Activated CD8-positive, alpha-beta memory T cell treated with anti-CD3 and anti-CD28 coated beads for 4 hours (primary cell): ENCODE measurements at places on chromosomes 6 and 20.

DNA sequence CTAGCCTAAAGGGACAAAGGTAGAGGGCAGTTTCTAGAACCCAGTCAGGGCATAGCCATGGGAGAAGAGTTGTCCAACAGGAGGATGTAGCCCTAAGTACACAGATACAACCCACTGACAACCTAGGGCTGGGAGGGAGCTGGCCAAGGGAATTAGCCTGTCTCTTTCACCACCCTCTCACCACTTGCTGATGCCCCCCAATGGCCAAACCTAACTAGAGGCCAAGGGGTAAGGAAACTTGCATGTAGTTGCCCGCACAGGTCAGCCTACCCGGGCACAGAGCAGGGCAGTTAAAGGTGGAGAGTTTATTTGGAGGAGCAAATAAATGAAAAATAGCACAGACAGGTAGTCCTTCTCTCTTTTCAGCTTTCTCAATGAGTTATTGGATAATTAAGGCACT lies 143.3 kb downstream of the LRFN2 start:
- no peak for DNase-seq

GRCh38 chr6:81700414-81700813 lies 52.1 kb downstream of the TENT5A start:
- DNase-seq, result no peak

DNA sequence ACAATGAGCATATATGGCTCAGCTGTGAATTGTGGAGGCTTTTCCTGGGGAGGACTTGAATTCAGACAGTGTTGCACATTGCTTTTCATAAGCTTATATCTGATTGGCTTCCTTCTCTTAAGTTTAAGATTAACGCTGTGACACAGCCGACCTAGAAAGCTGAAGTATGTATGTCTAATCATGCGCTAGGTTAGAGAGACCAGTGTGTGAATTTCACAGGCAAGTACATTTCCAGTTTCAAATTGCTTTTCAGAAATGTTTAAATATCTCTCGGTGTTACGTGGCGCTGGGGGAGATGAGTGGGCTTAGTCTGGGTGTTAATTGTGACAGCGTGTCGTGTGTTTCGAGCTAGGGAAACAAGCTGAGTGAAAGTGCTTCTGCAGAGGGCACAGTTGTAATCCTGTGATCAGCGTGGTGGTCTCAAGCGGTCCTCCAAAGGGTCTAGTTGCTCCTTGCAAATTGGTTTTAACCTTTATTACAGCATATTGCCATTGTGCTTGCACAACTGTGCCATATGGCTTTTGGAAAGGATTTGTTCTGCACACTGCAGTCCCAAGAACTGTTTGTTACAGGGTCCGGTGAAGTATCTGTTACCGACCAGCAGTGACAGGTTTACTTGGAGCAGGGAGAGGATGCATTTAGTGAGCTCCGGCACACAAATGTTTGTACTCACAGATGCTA lies 166.6 kb downstream of the SASH1 start:
- no peak for DNase-seq

- DNase-seq, result no peak
Measured at GRCh38 chr6:72948153-72948552, 277.1 kb downstream of the KHDC1L start.

GRCh38 chr6:47789553-47789952 lies 7.7 kb downstream of the OPN5 start:
- DNase-seq, result no peak

- peak; percentile 44 for DNase-seq
Measured at GRCh38 chr6:157944983-157945931, 36.4 kb upstream of the SYNJ2 start.
